Chondrocyte (in vitro differentiated cells): ENCODE measurements at places on chromosomes 16 and 17. TPM values are rescaled to one million over a fixed set of nuclear protein-coding genes. Genes with fewer than 3 reads are reported as not detected.

The KRTAP2-3 gene
- total RNA-seq: not detected in 3 replicates

- DNase-seq: no peak
Observed at GRCh38 chr17:75856062-75856756, 1.1 kb upstream of the WBP2 start.

- DNase-seq: no peak
Observed at GRCh38 chr16:68478526-68479250, 30.4 kb upstream of the SMPD3 start.

DNA sequence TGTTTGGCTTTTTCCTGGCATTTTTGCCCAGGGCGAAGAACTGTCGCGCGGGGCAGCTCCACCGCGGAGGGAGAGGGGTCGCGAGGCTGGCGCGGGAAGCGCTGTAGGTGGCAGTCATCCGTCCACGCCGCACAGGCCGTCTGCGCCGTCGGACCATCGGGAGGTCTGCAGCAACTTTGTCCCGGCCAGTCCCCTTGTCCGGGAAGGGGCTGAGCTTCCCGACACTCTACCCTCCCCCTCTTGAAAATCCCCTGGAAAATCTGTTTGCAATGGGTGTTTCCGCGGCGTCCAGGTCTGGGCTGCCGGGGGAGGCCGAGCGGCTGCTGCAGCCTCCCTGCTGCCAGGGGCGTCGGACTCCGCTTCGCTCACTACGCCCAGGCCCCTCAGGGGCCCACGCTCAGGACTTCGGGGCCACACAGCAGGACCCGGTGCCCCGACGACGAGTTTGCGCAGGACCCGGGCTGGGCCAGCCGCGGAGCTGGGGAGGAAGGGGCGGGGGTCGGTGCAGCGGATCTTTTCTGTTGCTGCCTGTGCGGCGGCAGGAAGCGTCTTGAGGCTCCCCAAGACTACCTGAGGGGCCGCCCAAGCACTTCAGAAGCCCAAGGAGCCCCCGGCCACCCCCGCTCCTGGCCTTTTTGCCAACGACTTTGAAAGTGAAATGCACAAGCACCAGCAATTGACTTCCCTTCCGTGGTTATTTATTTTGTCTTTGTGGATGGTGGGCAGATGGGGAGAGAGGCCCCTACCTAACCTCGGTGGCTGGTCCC, 2.3 kb upstream of the CBX4 start:
- DNase-seq: no peak

GRCh38 chr16:47924950-47925349, 230.8 kb downstream of the ABCC12 start:
- DNase-seq: no peak

DNA sequence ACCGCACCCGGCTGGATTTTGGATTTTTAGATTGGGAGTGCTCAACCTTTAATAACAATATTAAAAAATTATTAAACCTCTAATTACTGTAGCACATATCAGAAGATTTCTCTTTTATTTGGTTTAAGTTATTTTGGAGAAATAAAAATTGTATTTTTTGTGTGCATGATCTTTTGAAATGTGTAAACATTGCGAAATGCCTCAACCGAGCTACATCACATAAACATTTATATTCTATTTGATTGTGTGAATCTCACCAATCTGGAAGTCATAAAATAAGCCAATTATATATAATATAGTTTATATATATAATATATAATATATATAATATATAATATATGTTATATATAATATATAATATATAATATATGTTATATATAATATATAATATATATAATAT, 696.2 kb upstream of the RBFOX1 start:
- no peak for DNase-seq

DNA sequence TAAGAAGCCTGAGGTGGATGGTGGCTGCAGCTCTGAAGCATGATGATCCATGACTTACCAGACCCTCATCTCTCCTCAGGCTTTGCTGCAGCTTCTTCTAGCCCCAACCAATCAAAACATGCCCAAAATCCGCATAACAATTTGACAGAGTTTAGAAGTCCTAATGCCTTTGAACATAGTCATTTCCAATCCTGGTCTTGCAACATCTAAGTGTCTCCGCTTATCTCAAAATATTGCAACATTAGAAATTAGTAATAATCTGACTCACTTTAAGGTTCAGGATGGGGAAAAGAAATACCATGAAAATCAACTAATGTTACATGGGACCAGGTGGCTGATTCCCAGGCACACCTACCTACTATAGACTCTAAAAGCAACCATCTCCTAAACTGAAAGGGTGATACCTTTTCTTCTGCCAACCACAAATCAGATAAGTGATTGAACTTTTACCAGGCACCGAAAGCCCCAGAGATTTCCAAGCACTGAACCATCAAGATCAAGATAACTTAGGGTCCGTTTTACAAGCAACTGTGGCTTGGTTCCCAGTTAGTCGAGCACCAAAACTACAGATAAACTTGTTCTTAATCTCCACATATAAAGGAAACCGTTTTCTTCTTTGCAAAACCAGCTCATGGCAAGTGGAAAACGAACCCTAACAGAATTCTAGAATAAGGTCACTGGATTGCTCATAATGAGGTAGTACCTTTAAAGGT, 14.0 kb downstream of the ERN1 start:
- DNase-seq: no peak
